ENCODE measurements at places on chromosomes 1 and 21.

DNA sequence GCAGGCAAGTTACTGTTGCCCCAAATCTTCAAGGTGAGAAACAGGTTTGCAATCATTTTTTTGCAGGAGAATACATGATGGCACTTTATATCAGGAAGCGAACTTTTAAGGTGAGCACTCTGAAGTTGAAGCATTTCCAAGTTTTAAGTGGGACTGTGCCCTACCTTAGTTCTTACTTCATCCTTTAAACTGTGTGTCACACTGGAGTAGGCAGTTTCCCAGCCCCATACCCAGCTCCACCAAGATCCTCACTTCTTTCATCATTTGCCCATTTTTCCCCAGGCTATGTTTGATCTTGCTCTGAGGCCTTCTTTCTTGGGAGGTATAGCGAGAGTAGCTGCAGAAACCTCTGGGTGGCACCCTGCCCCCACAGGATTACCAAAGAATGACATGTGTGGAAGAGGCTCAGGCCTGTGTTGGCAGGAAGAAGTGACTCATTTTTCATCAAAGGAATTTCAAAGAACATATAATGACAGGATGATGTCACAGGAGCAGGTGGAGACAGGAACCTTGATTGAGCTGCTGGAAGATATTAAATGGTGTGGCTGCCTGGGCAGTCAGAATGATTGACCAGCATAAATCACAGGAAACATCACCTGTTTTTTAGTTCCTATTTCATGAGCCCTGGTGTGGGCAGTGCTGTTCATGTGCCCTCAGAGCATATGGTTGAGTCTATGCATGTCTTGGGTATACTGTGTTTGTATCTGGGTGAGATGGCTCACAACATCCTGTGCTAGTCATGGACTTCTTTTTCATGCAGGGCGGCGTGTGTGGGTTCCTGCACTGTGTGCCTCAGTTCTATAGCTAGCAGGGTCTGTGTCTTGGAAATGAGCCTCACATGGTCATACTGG lies 20.8 kb upstream of the MACF1 start:
- DNase-seq = no peak

- DNase-seq = no peak
Measured at GRCh38 chr1:9687874-9688582, 36.5 kb downstream of the PIK3CD start.

DNA sequence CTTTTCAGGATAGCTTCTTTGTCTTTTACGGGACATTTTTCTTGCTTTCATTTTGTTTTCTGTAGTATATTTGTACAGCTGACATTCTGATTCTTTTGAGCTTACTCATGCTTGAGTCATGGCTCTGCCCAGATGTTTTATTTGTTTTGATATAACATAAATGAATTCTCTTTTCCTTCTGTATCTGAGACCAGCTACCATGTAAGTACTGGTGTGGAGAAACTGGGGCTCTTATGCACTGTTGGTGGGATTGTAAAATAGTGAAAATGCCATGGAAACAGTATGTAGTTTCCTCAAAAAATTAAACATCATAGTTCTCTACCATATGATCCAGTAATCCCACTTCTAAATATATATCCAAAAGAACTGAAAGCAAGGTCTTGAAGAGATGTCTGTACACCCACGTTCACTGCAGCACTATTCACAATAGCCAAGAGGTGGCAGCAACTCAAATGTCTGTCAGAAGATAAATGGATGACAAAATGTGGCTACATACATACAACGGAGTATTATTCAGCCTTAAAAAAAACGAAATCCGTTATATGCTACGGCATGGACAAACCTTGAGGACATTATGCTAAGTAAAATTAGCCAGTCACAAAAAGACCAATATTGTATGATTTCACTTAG lies 61.4 kb downstream of the EIF2B3 start:
- DNase-seq = no peak

DNA sequence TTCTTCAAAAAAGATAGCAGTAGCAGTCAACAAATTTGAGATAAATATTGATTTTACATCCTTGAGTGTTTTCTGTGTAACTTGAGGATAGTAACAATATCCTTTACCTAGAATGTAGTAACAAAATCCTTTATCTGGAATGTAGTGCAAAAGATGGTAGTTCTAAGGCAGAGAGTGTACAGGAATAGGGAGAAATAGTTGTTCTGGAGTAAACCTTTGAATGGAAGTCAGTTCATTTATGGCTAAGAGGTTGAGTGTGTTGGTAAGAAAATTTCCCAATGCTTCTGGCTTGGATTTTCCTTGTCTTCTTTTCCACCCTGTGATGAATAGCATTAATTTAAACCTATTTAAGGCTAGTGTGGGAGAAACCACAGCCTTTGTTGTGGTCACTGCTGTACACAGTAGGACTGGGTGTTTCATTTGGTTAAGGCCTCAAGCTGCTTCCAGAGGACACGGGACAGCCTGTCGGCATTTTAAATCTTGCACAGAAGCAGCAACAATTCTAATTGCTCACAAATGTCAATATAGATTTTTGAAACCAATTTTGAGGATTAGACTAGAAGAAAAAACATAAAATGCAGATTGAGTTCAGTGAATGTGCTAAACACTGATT lies 11.3 kb downstream of the NFIA start:
- DNase-seq = no peak

- no peak for DNase-seq
Measured at GRCh38 chr1:17086751-17087150, 32.5 kb downstream of the PADI2 start.

DNA sequence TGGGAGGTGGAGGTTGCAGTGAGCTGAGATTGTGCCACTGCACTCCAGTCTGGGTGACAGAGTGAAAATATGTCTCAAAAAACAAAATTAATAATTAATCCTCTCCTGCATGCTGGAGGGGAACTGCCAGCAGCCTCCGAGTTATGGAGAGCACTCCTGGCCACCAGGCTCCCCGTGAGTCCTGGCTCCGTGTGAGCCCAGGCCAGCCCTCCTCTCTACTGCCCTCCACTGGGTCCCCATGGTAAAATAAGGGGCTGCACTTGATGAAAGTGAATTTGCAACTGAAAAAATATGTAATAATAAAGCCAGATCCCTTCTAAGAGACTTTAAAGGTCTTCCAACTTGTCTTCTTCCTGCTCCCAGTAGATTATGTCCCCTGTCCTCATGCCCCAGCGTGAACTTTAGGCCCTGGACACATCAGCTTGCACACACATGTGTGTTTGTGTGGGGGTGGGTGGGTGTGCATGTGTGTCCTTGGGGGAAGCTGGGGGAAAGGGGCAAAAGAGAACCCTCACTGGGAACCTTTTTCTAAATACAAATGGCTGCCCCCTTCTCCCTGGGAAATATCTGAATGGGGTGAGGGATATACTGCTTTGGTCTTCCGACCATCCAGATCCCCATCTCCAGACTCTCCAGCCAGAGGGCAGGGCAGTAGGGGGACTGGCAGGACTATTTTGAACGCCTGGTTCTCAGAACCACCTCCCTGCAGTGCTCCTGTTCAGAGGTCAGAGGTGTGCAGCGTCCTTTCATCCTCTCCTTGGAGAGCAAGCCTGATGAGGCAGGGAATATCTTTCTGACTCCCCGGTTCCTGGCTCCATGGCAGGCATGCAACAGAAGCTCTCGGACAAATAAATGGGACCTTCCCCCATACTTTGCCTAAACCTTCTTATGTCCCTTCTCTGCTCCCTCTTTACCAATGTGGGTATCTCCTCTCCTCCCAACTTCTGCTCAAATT lies 26.2 kb downstream of the NEK2 start:
- no peak for DNase-seq

DNA sequence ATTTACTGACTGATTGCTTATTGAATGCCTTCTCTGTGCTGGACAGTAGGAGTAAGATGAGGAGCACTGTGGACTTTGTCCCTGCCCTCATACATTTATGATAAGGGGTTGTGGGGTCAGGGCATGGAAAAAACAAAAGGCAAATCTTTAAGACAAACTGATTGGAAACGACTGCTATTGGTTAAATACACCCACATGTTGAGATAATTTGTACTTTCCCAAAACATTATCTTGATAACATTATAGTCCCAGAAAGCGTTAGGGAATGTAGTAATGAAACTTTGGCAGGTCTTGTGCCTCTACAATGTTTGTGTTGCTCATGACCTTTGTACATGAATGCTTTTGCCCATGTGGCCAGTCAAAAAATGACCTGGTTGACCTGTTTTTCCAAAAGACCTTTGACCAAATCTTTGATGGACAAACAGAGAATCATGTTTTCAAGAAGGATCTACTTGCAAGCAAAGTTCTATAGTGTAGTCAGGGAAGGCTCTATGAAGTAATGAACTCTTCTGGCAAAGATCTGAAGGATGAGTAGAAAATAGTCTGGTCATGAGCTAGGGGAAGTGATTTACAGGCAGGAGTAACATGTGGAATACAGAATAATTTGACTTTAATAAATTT lies 50.9 kb downstream of the LEPR start:
- DNase-seq = no peak

- peak; percentile 20 for DNase-seq
Measured at GRCh38 chr1:19209439-19209989, 552 bp downstream of the UBR4 start.

DNA sequence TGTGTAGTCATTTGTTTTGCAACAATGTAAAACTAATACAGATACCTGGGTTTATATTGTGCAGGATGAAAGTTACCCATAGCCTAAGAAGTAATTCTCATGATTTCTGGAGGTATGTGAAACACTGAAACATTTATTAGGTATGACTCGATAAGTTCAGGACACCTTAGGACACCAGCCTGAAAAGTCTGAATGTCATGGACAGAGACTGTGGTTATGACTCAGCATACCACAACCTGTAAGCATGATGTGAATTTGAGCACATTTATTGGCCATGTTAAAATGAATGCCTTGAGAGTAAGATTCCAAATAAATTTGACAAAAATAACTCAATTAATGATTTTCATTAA lies 1471.7 kb upstream of the B3GALT2 start:
- no peak for DNase-seq

GRCh38 chr1:35036621-35037020 lies 4.9 kb upstream of the ZMYM6 start:
- DNase-seq = no peak

DNA sequence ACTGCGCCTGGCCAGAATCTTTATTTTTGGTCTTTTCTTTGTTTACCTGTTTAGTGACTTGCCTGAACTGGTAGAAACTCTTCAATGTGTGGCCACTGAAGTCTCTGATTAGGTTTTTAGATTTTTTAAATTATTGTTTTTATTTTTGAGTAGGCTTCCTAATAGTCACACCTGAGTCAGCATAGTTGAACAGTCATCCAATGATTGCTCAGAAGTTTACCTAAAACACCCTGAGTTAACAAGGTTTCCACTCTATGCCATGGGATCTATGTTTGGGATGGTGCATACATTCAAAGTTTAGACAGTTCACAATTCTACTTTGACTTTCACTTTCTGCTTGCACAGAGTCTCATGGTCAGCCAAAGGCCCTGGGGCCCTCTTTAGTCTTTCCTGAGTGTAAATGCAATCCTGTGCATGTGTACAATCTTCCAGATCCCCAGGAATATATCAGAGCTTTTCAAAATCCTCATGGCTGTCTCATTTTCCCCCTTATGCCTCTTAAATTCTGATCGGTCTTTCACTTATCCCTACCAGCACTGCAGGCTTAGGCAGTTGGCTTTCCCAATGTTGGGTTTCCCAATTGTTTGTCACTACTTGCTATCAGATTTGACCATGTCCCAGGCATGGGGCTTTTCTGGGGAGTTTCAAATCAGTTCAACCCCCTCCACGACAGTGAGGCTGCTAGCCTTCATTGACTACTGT lies 114.4 kb upstream of the RAB3GAP2 start:
- no peak for DNase-seq

DNA sequence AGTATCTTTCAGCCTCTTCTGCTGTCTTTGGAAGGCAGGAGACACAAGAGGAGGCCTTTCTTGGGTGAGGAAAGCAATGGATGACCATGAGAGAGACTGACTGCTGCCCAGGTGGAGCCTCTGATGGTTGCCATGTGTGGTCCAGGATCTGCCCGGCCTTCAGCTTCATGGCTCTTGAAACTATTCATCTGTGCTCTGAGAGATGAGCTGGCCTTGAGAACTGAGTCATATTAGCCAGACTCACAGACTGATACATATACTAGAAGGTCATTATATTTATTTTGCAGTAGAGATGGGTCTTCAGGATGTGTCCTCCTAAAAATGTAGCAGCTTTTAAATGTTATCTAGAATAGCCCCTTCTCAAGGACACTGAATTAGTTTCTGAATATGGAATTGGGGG lies 33.7 kb downstream of the PTGFRN start:
- no peak for DNase-seq

DNA sequence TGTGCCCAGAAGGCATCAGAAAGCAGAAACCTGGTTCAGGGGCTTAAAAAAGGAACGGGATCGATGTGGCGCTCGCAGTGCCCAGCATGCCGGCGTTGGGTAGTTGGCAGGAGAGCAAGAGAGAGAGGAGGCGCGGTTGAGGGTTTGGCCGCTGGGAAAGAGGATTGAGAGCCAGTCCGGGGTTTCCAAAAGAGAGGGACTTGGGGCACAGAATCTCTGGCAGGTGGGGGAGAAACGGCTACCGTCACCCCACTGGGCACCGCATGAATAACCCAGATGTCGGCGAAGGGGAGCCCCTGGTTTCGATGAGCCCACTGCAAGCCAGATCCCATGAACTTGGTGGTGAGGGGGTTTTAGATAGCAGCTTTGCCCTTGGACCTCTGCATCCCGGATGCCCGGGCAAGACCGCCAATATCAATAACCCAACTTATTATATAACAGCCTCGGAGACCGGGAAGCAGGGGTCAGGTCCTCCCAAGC lies 60.4 kb upstream of the ACOT11 start:
- peak; percentile 61 for DNase-seq

- DNase-seq = no peak
Measured at GRCh38 chr1:50955116-50955515, 5.0 kb downstream of the FAF1 start.

DNA sequence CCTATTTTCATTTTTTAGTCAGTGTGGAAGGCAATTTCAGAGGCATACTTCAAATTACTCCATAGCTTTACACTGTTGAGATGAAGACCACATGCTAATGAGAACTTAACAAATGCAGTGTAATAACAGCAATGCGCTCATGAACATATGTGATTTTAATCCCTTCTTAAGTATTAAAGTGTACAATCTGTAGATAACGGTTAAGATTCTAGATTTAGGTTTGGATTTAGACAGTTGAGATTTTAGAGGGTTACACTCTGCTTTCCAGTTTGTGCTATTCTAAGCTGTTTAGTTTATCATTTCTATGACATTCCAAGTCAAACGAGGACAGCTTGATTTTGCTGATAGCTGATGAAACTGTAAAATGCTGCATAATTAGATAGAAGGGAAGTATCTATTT lies 257.8 kb upstream of the CHRM3 start:
- no peak for DNase-seq

GRCh38 chr1:39305555-39305954 lies 101.1 kb downstream of the MACF1 start:
- DNase-seq = no peak

DNA sequence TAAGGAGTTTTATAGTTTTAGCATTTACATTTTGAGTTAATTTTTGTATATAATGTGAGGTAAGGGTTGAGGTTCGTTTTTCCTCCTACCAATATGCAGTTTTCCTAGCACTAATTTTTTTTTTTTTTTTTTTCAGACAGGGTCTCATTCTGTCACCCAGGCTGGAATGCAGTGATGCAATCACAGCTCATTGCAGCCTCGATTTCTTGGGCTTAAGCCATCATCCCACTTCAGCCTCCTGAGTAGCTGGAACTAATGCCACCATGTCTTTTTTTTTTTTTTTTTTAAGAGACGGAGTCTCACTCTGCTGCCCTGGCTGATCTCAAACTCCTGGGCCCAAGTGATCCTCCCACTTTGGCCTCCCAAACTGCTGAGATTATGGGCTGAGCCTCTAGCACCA lies 2.5 kb upstream of the UBASH3A start:
- no peak for DNase-seq

All from globus pallidus (tissue), 1 donor.